ENCODE measurements at places on chromosomes 4 and X.

GRCh38 chr4:41213625-41214135 is 662 bp downstream of the APBB2 start:
- no peak for DNase-seq

DNA sequence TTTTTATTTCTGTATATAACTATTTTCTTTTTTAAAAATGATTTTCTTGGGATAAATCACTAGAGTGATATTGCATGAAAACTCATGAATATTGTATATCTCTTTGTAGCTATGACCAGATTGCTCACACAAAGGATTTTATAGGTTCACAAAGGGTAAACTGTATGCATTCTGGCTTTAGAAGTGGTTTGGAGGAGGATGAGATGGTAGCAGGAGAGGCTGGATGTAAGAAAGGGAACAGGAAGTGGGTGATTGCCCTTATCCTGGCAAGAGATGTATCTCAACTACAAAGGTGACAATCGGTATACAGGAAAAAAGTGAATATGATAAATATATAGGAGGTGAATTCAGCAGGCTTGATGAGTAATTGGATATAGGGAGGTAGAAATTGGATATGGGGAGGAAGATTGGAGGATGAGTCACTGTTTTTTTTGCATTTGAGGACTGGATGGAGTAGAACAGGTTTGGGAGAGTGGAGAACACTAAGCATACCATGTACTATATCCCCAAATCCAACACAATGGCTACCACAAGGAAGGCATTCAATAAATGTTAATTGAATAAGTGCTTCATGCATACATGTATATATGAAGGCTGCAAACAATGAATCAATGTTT is 9.9 kb downstream of the FGG start:
- no peak for DNase-seq

DNA sequence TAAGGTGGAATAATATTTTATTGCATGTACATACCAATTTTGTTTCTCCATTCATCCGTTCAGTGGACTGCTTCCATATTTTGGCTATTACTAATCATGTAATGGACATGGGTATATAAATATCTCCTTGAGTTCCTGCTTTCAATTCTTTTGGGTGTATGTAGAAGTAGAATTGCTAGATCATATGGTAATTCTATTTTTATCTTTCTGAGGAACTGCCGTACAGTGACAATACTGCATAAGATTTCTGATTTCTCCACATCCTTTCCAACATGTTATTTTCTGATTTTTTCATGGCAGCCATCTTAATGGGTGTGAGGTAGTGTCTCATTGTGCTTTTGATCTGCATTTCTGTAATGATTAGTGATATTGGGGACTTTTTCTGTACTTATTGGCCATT is 19.2 kb downstream of the ALPK1 start:
- DNase-seq, result no peak

GRCh38 chr4:163191999-163192398 is 25.3 kb upstream of the NAF1 start:
- no peak for DNase-seq

DNA sequence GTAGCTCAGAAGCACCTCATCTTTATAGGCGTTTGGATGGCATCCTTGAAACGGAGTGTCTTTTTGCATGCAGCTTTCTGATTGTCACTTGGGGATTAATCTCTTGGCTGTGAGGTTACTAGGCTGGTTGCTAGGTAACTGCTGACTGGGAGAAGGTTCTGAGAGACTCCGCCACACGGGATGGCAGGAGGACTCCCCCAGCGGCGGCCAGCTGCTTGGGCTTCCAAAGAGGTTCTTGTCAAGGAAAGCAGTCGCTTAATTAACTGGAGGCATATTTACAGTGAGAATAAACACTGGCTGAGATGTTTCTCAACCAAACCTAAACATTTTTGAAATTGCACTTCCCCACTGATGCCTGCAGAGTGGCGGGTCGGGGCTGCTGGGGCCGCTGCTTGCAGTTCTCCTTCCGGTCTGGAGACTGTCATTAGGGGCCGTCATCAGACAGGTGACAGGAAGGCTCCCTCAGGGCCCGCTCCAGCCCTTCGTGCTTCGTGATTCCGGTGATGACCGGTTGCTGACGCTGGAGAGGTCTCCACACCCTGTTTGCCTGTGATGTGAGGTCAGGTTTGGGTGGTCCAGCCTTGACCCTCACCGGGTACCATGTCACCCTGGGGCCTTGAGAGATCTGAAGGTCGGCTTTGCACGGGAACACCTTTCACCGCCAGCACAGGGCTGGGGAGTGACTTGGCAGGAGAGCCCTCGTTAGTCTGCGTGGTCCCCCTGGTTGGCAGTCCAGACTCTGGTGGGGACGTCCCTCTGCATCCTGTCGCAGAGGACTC is 9.1 kb downstream of the NSG1 start:
- DNase-seq, result peak; percentile 41

GRCh38 chr4:126106658-126107057 is 791.9 kb downstream of the FAT4 start:
- no peak for DNase-seq

- no peak for DNase-seq
Observed at GRCh38 chrX:10619425-10620046, 849 bp downstream of the MID1 start.

DNA sequence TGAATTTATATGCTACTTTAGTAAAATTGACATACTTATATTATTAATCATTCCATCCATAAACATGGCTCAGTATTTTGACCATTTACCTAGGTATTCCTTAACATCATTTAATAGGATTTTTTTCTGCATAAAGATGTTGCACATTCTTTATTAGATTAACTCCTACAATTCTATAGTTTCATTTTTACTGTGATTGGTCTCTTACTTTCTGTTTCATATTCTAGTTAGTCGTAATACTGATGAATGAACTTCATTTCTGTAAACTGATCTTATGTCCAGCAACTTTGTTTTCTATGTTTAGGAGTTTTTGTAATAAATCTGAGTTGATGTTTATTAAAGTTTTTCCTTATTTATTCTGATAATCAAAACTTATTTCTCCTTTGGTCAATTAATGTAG is 278.2 kb upstream of the CXXC4 start:
- DNase-seq, result no peak

DNA sequence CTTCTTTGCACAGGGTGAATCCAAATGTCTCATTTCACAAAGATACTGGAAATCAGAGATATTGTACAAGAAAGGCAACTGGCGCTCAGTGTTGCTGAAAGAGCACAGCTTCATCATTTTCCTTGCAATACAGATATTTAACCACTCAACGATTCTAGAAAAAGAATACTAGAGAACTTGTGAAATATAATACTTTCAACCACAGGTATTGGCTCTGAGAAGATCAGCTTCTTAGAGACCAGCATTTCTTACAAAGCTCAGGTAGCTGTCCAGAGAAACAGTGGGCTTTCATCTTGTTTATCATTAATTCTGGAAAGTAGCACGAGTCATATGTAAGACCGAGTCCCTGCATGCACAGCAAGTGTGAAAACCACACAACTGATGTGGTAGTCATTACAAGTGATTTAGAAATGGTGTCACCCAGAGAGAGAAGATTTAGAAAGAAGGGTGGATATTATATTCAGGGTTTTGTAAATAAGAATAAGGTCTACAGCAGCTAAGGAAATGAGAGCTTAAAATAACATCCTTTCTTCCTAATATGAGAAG is 7.8 kb upstream of the PPARGC1A start:
- no peak for DNase-seq

DNA sequence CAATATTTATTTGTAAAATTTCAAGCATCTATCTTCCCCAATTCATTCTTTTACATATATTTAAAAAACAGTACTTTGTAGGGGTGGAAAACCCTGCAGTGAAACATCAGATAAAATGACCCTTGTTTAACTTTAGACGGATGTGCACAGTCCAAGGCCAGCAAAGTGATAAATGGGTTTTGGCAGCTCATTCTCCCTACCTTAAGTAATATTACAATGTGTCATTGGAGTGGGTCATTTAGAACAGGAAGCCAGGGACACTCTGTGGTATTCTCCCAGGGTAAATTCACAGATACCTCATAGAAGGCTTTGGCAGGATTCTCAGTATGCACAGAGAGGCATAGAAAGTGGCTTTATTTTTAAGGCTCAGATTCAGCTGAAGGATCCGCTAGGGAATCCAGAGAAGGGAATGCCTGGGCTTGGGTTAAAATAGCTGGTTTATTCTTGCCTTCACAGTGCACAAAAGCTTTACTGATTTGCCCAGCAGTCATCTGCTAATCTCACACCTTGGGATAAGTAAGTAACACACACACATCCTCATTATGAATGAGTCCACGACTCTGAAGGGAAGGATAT is 206.7 kb downstream of the RASL11B start:
- DNase-seq, result no peak

GRCh38 chrX:29813174-29813573 is 402.2 kb upstream of the MAGEB2 start:
- no peak for DNase-seq

GRCh38 chr4:150411520-150411919 is 170.4 kb upstream of the MAB21L2 start:
- no peak for DNase-seq

DNA sequence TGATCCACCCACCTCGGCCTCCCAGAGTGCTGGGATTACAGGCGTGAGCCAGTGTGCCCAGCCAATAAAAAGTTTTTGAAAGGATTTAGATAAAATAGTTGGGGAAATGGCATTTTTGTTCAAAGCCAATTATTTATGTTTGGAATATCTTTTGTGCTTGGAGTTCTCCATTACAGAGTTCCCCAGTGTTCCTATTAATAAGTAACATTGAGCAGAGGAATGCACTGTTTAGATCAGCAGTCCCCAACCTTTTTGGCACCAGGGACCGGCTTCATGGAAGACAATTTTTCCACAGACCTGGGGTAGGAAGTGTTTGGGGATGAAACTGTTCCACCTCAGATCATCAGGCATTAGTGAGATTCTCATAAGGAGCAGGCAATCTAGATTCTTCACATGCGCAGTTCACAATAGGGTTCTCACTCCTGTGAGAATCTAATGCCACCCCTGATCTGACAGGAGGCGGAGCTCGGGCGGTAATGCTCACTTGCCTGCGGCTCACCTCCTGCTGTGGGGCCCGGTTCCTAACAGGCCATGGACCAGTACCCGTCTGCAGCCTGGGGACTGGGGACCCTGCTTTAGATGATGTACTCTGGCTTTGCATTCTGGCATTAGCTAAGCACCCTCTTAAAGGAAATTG is 8.3 kb downstream of the PKD2 start:
- DNase-seq, result no peak

DNA sequence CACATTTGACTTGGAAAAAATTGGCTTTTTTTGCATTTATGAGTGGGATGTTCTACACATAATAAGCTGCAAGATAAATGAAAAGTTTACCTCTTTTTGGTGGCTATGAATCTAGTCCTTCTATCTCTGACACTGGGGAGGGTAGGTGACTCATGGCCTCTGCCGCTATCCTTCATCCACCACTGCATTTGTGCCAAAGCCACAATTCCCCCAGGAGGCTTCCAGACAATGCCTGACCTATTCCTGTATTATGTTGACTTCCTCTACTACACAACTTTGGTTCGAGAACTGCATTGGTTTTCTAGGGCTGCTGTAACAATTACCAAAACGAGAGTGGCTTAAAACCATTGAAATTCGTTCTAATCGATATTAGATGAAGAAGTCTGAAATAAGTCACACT is 245.6 kb downstream of the TRAM1L1 start:
- DNase-seq, result no peak

DNA sequence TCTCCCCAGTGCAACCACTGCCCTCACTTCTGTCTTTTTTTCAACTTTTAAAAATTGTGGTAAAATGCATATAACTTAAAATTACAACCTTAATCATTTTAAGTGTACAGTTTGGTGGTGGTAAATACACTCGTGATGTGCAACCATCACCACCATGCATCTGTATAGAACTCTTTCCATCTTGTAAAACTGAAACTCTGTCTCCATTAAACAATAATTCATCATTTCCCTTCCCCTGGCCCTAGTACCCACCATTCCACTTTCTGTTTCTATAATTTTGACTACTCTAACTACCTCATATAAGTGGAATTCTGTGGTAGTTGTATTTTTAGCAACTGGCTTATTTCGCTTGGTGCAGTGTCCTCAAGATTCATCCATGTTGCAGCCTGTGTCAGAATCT is 6.8 kb upstream of the CTBP1 start:
- no peak for DNase-seq

- DNase-seq, result no peak
Observed at GRCh38 chr4:92381616-92382015, 77.8 kb downstream of the GRID2 start.

- no peak for DNase-seq
Observed at GRCh38 chr4:8882239-8882638, 10.6 kb upstream of the HMX1 start.

GRCh38 chrX:135981010-135981409 is 4.2 kb upstream of the SLC9A6 start:
- no peak for DNase-seq

GRCh38 chr4:13108096-13108495 is 376.0 kb downstream of the RAB28 start:
- no peak for DNase-seq

GRCh38 chr4:7247521-7247920 is 55.2 kb downstream of the SORCS2 start:
- DNase-seq, result no peak

DNA sequence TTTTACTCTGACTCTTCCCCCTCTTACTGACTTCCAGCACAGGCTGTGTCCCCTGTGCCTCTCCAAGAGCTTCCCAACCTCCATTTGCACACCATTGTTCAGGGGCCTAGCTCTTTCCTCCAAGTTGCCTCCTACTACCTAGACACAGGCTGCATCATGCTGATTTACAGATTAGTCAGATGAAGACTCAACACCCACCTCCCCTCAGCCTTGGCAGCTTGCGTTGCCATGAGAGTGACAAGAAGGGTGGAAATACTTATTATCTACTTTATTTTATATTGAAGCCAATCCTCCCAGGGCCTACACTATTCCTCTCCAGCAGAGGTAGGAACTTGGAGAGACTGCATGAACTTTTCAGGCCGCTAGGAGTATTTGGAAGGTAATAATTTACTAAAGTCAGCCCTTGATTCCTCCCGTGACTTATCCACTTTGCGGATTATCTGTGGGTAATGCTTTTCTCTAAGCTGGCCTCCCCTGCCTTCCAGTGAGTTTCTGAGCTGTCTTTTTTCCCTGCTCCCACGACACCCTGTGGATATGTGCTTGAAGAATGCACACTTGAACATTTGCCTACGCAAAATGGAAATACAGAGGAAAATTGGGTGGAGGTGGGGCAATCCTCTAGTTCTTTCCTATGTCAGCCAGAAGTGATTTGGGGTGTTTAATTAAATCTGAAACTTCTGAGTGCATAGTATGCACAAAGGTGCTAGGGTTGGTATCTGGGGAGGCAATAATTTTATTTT is 74.1 kb upstream of the TMEM164 start:
- no peak for DNase-seq

- DNase-seq, result peak; percentile 49
Observed at GRCh38 chrX:10119399-10119990, 37.3 kb upstream of the CLCN4 start.
